ENCODE measurements at places on chromosomes 16 and 17.

GRCh38 chr17:44555099-44555498, 2.2 kb upstream of the FZD2 start:
- no peak for DNase-seq

- no peak for DNase-seq
Measured at GRCh38 chr17:74584292-74585060, 7.6 kb downstream of the CD300LD start.

- DNase-seq, result peak; percentile 87
Measured at GRCh38 chr16:56609463-56609921, 1.1 kb downstream of the MT2A start.

- no peak for DNase-seq
Measured at GRCh38 chr16:89880477-89881367, 7.3 kb downstream of the TCF25 start.

GRCh38 chr16:30721606-30722005, 22.6 kb downstream of the SRCAP start:
- no peak for DNase-seq

DNA sequence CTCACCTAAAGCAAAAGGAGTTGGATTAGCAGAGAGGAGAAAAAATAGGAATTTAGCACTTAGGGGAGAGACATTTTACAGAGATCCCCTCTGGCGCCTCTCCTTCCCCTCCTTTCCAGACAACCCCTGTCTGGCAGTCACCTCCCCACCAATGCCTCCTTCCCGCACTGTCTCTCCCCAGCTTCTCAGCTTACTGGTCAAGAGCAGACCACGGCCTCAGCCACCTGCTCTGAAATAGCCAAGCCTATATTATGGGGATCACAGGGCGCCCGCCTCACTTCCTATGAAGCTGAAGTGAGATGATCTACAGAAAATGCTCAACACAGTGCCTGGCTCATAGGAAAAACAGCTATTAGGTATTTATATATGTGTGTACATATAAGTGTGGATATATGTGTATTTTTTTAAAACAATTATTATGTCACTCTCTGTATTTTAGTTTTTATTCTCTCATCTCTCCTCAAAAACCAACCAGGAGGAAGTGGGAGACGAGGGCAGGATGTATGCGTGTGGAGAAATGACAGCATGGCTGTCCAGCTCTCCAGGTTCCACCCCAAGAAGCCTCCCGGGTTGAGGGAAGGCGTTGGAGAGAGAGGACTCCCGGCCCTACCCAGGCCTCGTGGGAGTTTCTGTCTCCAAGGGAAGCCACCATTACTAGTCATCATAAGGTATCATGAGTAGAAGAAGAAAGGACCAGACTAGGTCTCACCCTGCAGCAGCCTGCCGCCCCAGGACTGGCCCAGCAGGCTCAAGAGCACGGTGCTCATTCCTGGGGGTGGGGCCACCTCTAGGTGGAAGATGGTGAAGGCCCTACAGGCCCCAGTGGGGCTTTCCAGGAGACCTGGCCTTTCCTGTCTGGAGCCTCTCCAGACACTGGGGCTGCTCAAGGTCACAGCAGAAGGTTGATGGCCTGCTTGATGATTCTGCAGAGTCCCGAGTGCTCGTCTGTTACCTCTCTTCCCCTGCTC, 27.2 kb downstream of the MAP3K14 start:
- no peak for DNase-seq

GRCh38 chr16:85505794-85506634, 107.1 kb upstream of the GSE1 start:
- DNase-seq, result no peak

DNA sequence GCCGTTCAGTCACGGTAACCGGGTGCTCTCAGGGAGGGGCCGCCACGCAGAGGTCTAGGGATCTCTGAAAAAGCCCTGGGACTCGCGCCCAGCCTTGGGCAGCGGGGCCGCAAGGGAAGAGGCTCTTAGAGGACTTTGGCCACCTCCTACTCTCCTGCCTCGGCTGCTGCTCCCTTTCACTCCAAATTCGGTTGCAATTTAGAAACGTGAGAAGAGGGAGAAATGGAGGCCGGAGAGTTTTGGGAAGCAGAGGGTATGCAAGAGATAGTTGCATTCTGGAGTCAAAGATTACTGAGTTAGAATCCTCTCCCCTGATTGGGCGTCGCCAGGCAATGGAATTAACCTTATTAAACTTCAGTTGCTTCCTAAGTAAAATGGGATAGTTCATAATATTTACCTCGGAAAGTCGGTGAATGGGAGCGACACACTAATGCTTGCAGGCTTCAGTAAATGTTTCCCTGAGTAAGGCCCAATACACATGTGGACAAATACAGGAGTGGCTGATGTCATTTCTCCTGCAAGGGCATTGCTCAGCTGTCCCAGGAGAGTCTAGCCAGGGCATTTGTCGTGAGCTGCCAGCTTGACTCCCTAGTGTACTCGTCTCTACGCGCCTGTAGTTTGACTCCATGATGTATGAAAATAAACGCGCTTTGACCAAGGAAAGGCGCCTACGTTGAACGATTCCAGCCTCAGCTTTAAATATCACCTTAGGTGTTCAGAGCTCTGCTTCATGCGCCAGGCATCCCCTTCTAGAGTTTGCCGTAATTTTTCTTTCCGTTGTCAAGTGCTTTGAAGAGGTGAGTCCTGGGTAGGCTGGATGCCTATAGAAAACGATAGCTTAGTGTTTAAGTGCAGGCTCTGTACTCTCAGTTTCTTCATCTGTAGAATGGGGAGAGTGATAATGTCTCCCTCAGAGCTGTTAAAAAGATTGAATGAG, 667 bp downstream of the OGFOD1 start:
- DNase-seq, result no peak

DNA sequence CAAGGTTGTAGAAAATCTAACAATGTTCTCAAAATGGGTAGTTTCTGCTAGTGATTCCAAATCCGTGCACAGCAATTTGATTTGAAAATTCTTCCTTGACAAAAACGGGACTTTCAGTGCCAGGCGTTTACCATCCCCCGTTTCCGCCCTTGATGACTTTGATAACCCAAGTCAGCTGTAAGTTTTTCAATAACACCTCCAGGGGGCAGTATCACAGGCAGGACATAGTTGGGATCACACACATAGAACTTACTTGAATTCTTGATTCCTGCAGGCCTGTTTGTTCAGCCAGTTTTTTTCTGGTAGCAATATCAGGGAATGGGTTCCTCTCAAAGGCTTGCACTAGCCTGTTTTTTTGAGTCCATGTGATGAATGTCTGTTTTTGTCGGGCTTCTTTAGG, 5.6 kb downstream of the DUXB start:
- DNase-seq, result no peak

DNA sequence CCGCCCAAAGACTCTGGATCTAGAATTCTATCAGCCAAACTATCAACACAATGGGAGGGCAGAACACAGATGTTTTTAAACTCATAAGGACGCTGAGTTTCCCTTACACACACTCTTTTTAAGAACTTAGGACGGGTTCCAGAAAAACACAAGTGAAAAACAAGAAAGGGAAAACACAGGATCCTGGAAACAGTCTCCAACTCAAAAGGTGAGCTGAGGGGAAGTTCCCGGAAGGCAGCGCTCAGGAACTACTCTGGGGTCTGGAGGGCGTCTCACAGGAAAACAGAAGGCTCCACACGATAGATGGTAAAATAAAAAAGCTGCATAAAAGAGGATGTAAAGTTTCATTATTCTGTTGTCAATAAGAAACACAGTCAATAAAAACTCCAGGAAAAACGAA, 80.2 kb upstream of the DOC2B start:
- no peak for DNase-seq

- no peak for DNase-seq
Measured at GRCh38 chr17:10585529-10585928, 36.1 kb upstream of the MYH2 start.

GRCh38 chr17:75765981-75766380, 989 bp upstream of the GALK1 start:
- DNase-seq, result no peak

DNA sequence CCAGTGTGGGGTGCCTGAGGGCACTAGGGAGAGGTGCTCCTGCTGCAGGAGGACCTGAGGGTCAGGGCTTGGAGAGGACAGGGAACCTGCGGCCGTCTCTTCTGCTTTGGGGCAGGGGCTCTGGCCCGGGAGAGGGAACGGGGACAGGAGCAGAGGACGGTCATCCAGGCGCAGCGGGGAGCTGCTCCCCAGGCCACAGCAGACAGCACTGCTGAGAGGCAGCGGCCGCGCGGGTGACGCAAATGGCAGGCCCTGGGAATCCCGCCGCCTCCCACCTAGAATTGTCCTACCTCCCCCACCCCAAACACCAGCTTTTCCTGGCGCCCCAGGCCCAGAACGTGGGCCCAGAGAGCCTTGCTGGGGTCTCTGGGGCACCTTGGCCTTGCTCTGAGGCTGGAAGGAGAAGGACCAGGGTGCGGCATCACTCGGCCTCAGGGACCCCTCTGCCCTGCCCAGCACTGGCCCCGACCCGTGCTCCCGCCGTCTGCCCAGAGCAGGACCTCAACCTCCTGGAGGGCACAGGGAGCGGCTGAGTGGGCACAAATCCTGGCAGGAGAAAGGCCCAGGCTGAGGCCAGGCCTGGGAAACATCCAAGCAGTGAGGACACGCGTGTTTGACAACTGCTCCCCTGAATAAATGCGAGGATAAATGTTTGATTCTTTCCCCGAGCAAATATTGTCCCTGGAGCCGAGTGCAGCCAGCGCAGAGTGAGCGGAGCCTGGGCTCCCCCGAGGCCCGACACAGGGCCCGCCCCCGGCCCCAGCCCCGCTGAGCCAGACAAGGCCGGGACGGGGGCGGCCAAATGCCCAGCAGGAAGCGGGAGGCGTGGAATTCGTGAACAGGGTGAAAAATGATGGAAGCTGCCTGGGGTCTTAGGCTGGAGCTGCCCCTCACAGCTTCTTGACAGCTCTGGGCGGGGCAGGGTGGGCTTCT, 8.5 kb downstream of the SSTR5 start:
- no peak for DNase-seq

GRCh38 chr16:66581246-66581952, 2.1 kb downstream of the CMTM2 start:
- DNase-seq, result no peak

- DNase-seq, result no peak
Measured at GRCh38 chr17:29143894-29144293, 36.3 kb downstream of the MYO18A start.

- no peak for DNase-seq
Measured at GRCh38 chr16:53022374-53022773, 30.3 kb downstream of the CHD9NB start.

GRCh38 chr17:6239241-6239798, 169.1 kb downstream of the WSCD1 start:
- DNase-seq, result no peak

GRCh38 chr17:4948931-4949320, 596 bp upstream of the PFN1 start:
- DNase-seq, result no peak

- DNase-seq, result no peak
Measured at GRCh38 chr16:22031483-22032083, 23.7 kb downstream of the MOSMO start.

DNA sequence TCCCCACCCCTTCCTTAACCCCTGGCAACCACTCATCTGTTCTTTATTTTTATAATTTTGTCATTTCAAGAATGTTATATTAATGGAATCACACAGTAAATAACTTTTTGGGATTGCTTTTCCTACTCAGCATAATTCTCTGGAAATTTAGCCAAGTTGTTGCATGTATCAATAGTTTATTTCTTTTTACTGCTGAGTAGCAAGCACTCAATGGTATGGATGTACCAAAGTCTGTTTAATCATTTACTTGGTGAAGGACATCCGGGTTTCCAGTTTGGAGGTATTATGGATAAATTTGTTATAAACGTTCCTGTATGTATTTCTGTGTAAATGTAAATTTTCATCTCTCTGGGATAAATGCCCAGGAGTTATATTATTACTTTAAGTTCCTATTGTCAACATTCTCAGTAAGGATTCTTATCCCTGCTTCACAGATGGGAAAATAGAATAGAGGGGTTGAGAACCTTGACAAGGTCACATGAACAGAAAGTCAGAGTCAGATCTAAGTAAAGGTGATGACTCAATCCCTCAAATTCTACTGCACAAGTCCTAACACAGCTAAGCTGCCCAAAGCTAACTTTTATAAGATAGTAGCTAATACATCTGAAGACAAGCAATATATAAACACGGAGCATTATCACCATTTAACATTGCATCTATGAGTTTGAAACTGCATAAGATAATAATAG, 62.4 kb upstream of the MTMR4 start:
- DNase-seq, result no peak

GRCh38 chr16:16857603-16858283, 478.8 kb downstream of the NPIPA7 start:
- DNase-seq, result no peak

DNA sequence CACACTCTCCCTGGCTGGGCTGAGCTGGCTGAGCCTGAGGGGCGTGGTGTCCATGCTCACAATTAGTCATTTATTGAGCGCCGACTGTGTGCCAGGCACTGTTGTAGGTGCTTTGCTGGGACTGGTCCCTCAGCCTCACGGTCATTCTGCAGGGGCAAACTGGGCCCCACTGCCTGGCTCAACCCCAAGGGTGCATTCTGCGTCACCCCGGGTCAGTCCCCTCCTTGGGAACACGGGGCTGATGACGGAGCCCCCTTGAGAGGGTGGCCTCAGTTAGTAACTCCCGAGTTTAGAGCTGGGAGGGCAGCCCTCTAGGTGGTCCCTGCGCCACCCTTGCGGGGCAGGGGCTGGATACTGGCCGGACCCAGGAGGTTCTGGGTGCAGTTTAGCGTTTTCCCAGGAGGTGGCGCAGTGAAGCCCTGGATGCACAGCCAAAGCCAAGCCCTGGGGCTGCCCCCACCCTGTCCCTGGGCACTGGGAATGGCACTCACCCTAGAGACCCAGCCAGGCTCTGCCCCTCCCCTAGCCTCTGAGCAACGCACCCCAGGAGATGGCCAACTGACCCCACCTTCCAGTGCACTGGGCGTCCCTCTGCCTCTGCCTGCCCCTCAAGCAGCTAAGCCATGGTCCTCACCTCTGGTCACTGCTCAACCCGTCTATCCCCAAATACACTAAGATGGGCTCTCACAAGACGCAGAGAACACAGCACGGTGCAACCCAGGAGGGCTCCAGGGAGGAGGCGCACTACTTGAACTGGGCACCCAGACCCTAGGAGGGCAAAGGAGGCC, 243.2 kb upstream of the GSE1 start:
- no peak for DNase-seq

- no peak for DNase-seq
Measured at GRCh38 chr17:69375229-69375628, 39.3 kb upstream of the MAP2K6 start.

DNA sequence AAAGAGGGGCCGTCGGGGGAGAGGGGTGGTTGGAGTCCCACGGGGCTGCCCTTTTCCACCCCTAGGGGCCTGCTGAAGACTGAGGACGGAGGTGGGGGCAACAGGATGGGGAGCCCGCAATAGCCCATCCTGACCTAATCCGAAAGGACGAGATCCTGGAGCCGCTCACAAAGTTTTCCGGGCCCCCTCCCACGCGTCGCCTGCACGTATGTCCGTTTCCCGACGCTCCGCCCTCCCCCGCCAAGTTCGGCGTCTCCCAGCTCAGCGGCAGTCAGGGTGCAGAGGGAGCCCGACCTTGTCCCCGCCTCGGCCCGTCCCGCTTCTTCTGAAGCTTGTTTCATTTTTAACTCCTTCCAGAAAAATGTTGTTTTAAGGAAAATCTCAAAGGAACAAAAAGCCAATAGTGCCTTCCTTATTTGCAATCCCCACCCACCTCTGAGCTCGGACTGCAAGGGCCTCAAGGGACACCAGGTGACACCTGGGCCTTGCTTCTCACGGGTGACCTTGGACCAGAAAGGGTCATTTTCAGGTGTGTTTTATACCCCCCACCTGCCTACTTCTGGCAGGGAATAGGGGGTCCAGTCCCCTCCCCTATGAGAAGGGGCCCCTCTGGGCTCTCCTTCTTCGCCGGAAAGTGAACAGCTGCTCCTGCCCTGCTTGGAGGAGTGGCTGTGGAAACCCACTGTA, 3.4 kb upstream of the ZNF423 start:
- DNase-seq, result no peak

- no peak for DNase-seq
Measured at GRCh38 chr17:79982986-79983385, 52.7 kb downstream of the TBC1D16 start.
